ENCODE measurements at places on chromosomes 5 and 9.

GRCh38 chr9:125646621-125647100 is 60.3 kb downstream of the MAPKAP1 start:
- peak; percentile 18 for DNase-seq

- DNase-seq: no peak
Observed at GRCh38 chr9:99588747-99589146, 232.9 kb upstream of the NR4A3 start.

- no peak for DNase-seq
Observed at GRCh38 chr5:139740138-139740991, 55.2 kb upstream of the PSD2 start.

GRCh38 chr9:113352411-113352810 is 3.1 kb downstream of the BSPRY start:
- DNase-seq: no peak

DNA sequence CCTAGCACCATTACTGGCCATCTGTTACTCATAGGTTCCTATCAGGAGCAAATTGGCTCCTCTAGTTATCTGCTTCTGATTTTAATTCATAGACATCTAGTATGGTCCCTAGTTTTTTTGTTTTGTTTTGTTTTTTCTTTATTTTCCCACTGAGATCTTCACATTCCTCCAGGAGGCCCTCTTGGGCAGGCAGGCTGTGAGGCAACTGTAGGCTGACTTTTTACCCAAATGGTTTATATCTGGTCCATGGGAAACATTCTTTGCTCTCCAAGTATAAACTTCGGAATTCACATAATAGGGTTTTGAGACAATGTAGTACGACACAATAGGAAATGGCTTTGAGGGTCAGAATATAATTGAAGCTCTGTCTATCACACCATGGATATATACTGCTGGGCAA is 250.9 kb upstream of the DAB2 start:
- DNase-seq: no peak

DNA sequence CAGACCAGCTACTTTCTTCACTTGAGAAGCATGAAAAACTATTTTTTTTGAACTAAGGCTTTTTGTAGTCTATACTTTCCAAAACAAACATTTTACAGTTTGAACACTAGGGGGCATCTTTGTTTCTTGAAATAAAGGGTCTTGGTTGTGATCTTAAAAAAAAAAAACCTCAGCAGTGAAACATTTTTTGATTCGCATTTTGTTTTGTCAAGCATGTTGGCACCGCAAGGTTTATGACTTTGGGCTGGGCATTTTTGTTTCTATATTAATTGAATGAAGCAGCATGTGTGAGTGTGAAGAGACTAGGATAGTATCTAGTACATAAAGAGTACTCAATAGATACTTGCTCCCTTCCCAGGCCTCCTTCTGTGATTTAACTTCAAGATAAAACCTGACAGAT is 31.6 kb upstream of the ACOT12 start:
- no peak for DNase-seq

GRCh38 chr9:96501633-96502538 is 51.9 kb downstream of the HABP4 start:
- DNase-seq: no peak

GRCh38 chr5:111345731-111346130 is 121.5 kb downstream of the CAMK4 start:
- DNase-seq: no peak

- no peak for DNase-seq
Observed at GRCh38 chr5:39532511-39532910, 107.7 kb upstream of the DAB2 start.

- no peak for DNase-seq
Observed at GRCh38 chr5:159441441-159441840, 111.2 kb upstream of the IL12B start.

GRCh38 chr9:92512622-92513021 is 23.2 kb downstream of the ECM2 start:
- DNase-seq: no peak
